ENCODE measurements at places on chromosomes 1 and 21. TPM values are rescaled to one million over a fixed set of nuclear protein-coding genes. Genes with fewer than 3 reads are reported as not detected.
A peak's percentile ranks its signal among the peaks of the same experiment; 100 is the strongest.

CITED4 gene
- 10.0 TPM for total RNA-seq

DNA sequence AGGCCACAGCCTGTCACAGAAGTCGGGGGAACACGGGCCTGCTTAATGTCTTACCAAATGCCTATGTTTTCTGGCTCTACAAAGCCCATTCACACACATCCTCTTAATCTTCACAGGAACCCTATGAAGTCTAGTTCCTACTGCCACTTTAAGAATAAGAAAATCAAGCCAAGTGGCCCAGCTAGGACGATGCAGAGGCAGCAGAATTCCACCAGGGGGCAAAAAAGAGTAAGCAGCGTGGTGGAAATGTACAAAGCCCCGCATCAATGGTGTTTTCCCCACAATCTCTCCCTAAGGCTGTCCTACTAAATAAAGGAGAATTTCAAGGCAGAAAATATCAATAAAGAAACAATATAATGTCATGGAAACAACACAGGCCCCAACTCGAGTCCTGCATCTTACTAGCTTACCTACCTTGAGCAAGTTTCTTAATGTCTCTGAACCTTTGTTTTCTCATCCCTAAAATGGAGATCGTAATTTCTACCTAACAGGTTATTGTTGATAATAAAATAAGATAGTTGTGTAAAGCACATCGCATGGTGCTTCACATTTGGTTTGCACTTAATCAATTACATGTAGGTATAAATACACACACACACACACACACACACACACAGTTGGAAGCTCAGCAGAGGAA lies 21.4 kb downstream of the SEC16B start:
- no peaks in the 10 kb centered on the region for H3K36me3 ChIP-seq
- no peaks in the 10 kb centered on the region for H3K27me3 ChIP-seq
- H3K27ac ChIP-seq: no peak overlapping the region
- H3K4me1 ChIP-seq: no peaks in the 10 kb centered on the region
- no peak overlapping the region for H3K4me3 ChIP-seq

DNA sequence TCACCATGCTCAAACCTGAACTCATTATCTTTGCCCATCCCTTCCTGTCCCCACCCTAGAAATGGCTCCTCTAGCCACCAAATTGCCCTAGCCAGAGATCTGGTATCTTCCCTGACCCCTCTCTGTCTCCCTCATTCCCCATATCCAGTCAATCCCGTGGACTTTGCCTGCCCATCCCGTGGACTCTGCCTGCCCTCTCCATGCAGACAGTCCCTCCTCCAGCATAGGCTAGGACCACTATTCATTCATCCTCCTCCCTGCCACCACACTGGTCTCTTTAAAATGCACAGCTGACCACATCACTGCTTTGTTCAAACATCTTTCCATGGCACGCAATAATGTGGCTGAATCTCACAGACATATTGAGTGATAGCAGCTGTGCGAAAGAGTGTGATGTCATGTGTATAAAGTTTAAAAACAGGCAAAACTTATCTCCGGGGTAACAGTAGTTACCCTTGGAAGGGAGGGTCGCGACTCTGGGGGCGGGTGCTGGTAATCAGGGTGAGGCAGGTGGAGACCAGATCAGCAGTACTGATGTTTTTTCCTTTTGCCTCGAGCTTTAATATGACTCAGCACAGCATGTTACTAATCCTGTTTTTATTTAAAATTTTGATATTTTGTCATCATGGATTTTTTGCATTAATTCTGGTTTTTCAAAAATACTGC lies 4.8 kb upstream of the SLC2A1 start:
- peaks cover 7% of the 10 kb centered on the region for H3K27me3 ChIP-seq
- peak overlapping the region; percentile 22 for H3K27ac ChIP-seq
- H3K4me1 ChIP-seq: peaks cover 34% of the 10 kb centered on the region
- H3K4me3 ChIP-seq: no peak overlapping the region
- DNase-seq: no peak
- peaks cover 2% of the 10 kb centered on the region for H3K36me3 ChIP-seq

- peaks cover 23% of the 10 kb centered on the region for H3K4me1 ChIP-seq
- peaks cover 11% of the 10 kb centered on the region for H3K36me3 ChIP-seq
- H3K27ac ChIP-seq: no peak overlapping the region
- H3K27me3 ChIP-seq: no peaks in the 10 kb centered on the region
- no peak for DNase-seq
These were observed 92.6 kb downstream of the ST3GAL3 start for GRCh38 chr1:43799656-43800635.

DNA sequence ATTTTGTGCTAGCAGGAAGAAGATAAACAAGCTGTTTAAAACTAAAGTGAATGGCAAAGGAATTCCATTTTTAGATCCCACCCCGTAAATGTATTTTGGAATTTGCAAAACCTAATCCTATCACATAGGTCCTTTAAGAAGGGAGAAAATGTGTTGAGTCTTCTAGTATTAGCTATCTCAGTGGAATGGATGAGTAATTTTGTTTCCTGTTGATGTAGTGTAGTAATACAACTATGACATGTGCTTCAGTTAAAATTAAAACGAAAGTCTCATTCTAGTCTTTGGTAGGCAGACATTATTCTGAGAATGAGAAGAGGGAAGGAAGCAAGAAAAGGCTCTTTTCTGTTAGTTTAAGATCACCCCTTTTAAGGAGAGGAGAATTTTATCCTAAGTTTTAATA lies 265.9 kb upstream of the C1orf105 start:
- H3K36me3 ChIP-seq: peaks cover 6% of the 10 kb centered on the region
- H3K4me3 ChIP-seq: no peak overlapping the region
- no peaks in the 10 kb centered on the region for H3K27me3 ChIP-seq

- DNase-seq: no peak
- H3K4me1 ChIP-seq: no peaks in the 10 kb centered on the region
- no peak overlapping the region for H3K27ac ChIP-seq
These were observed 308.5 kb upstream of the ADAMTS5 start for GRCh38 chr21:27275294-27275927.

TMEM52 gene
- not detected for total RNA-seq

- no peak overlapping the region for H3K27ac ChIP-seq
- DNase-seq: no peak
- no peaks in the 10 kb centered on the region for H3K27me3 ChIP-seq
- H3K4me3 ChIP-seq: no peak overlapping the region
- H3K4me1 ChIP-seq: no peaks in the 10 kb centered on the region
These were observed 89.2 kb downstream of the ACTL8 start for GRCh38 chr1:17844185-17844826.
